ENCODE measurements at places on chromosomes 1 and 21.

DNA sequence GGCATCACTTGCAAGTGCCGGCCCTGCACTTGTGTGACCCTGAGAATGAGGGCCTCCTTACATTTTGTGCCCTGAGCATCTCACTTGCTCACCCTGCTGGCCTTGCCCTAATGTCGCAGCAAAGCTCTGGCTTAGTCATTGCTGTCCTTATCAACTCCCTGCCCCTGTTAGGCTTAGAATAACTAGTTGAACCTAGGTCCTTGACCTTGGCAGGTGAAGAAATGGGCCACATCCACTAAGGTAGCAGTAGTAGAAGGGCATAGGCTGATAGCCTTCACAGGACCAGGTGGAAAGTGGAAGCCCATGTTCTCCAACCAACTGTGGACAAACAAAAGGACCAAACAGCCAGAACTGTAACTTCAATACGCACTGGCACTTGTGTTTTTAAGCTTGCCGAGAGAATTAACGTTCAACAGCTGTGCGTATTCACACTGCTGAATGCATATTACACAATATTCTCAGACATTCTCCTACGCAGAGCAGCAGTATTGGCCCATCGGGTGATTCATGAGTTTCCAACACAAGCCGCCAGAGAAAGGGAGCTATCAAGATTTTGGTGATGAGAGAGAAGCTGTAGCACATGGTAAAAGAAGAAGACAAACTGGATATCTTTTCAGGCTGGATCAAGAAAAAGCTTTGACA lies 27.7 kb upstream of the PTGFRN start:
- DNase-seq: peak; percentile 42

GRCh38 chr1:16009678-16010077 lies 5.6 kb downstream of the SRARP start:
- DNase-seq: peak; percentile 25

GRCh38 chr1:170041423-170042192 lies 32.9 kb downstream of the KIFAP3 start:
- DNase-seq: no peak

- no peak for DNase-seq
Observed at GRCh38 chr1:21623410-21623961, 45.7 kb downstream of the RAP1GAP start.

GRCh38 chr21:39021478-39021832 lies 161.8 kb downstream of the PSMG1 start:
- no peak for DNase-seq

DNA sequence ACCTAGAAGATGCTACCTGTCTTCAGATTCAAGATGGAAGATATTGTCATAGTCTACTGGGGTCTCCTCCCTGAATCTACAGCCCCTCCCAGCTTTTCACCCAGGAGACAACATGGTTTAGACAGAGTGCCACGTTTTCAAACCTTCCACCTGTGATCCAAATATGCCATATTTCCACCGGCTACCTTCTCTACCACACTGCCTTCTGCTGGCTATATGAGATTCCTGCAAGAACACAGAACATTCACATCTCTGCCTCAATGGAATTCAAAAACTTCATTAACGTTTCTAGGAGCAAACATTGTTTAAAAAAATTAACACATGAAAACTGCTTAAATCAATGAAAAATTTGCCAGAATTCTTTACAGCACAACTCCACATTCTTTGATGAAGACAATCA lies 12.9 kb upstream of the LELP1 start:
- no peak for DNase-seq

DNA sequence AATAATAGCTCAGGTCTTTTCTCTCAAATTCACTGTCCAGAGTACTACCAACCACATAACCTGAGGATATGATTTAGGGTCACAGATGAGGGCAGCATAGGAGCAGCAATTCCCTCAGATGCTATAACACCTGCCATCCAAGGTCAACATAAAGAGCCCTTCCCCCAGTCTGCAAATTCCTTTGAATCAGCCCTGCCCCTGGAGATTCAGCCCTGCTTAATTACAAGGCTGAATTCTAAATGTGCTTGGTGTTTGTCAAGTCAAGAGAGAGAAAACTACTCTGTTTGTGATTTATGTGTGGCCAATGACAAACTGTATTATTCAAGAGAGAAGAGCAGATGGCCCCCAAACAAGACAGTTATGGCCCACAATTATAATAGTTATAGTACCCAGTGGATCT lies 195.7 kb upstream of the ADGRL2 start:
- no peak for DNase-seq

DNA sequence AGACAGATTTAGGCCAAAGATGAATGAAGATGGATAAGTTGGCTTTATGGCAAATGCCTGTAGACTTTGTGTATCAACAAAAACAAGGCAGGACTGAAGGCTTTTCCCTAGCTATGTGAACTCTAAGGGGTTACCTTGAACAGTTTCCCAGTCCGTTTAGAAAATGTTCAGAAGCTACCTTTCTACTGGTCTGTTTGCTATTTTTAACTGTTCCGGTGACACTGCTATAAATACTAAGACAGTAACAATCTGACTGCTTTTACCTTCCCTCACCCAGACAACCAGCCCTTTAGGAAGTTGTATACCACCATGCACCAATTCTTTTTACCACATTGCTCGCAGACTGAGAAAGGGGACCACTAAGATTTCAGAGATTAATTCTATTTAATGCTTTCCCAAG lies 102.2 kb downstream of the PHTF1 start:
- no peak for DNase-seq

GRCh38 chr21:32559006-32559610 lies 26.2 kb downstream of the TCP10L start:
- no peak for DNase-seq

GRCh38 chr1:223551610-223552009 lies 113.9 kb downstream of the CAPN8 start:
- DNase-seq: no peak

DNA sequence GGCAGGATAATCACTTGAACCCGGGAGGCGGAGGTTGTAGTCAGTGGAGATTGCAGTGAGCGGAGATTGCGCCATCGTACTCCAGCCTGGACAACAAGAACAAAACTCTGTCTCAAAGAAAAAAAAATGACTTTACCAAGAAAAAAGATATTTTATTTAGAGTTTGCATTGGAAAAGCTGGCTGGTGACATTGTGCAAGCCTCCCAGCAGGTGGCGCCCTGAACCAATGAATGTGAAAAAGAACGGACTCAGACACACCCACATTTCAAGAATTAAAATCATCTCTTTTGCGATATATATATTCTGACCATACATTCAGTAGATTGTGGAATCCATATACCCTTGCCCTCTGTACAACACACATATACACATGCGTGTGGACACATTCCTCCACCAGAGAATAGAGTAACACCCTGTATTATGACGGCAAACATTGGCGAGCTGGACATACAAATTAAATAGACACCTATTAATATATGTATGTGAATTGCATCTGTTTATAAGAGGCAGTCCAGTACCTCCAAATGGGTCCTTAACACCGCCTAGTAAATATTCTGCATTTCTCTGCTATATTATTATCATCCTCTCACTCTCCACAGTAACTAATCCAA lies 39.0 kb upstream of the CADM3 start:
- DNase-seq: peak; percentile 46

- no peak for DNase-seq
Observed at GRCh38 chr1:62306065-62306464, 13.2 kb downstream of the KANK4 start.

- DNase-seq: no peak
Observed at GRCh38 chr1:238951809-238952208, 434.6 kb upstream of the CHRM3 start.

GRCh38 chr1:108504447-108504846 lies 54.3 kb downstream of the NBPF6 start:
- no peak for DNase-seq

GRCh38 chr1:201486187-201486586 lies 17.2 kb upstream of the PHLDA3 start:
- DNase-seq: no peak

- DNase-seq: no peak
Observed at GRCh38 chr1:206442101-206442500, 28.2 kb upstream of the IKBKE start.

- DNase-seq: no peak
Observed at GRCh38 chr1:17828991-17829390, 73.9 kb downstream of the ACTL8 start.

DNA sequence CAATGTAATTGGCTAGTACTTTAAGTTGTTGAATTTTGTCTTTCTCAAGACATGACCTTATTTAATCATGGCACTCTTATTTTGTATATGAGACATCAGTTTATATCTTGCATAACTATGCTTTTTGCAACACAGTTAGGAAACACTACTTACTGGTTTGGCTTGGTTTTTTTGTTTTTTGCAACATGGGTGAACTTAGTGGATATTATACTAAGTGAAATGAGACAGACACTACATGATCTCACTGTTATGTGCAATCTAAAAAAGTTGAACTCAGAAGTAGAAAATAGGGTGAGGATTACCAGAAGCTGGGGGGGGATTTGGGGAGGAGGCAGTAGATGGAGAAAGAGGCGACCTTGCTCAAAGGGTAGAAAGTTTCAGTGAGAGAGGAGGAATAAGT lies 132.1 kb downstream of the PLA2G4A start:
- DNase-seq: no peak

- no peak for DNase-seq
Observed at GRCh38 chr1:246219508-246220030, 287.5 kb downstream of the SMYD3 start.

DNA sequence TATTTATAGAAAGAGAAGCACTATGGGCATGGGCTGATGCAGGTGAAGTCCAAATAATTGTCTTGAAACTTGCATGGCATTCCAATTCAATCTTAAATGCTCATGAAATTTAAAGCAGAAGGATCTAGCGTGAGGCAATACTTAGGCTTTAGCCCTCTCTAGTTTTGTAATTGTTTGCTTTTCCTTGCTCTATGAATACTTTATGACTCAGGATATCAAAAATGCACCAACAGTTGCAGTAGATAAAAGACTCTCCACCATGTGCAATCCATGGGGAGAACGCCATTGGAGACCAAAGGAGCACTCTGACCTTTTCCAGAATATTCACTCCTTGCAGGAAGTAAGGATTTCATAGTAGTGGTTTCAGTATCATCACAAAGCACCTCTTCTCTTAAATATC lies 436.4 kb downstream of the LRRIQ3 start:
- DNase-seq: no peak

- DNase-seq: no peak
Observed at GRCh38 chr21:28604946-28605537, 387.6 kb downstream of the LTN1 start.

DNA sequence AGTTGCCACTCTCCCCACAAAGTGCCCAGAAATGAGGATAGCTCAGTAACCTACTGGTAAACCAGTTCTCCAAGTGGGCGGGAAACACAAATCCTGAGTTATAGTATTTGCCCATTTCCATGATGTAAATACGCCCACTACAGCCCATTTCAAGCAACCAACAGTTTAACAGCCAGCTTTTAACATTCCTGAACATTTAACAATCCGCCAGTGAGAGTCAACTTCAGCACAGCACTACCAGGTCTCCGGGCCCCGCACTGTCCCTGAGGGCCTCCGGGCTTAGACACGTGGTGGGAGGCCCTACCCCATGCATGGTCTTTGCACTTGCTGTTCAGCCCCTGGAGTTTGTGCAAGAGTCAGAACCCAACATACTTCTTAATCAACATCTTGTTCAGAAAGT lies 132.0 kb upstream of the CTTNBP2NL start:
- DNase-seq: no peak

DNA sequence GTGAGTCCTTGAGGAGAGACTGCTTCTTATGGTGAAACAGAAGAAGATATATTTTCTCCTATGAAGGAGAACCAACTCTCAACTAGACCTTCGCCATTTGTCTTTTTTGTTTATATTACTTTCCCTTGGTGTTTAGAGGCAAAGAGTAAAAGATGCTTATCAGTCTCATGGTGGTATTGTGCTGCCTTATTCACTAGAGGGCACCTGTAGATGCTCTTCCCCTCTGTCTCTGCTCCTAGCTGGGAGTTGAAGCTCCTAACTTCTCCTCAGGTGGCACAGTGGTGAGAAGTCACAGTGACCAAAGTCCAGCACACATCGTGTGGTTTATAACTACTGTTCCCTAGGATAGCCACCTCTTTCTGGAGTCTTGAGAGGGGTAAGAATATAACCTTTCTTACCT lies 1359.6 kb downstream of the PLA2G4A start:
- DNase-seq: no peak

DNA sequence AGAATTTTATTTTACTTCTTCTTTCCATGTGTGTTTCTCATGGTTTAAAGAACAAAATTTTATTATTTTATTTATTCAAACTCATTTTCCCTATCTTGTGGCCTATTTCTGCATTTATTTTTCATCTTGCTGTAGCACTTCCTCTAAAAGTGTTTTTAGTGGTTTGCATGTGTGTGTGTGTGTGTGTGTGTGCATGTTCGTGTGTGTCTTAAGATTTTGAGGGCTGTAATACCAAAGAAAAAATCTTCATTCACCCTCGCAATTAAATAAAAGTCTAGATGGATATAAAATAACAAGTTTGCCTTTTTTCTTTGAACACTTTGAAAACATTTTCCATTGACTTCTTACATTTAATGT lies 24.6 kb upstream of the FCRL3 start:
- DNase-seq: no peak

- no peak for DNase-seq
Observed at GRCh38 chr1:221706876-221707582, 34.9 kb downstream of the DUSP10 start.

GRCh38 chr1:74933500-74933899 lies 200.5 kb downstream of the TYW3 start:
- no peak for DNase-seq

GRCh38 chr1:19450811-19451515 lies 34.4 kb downstream of the CAPZB start:
- DNase-seq: no peak

DNA sequence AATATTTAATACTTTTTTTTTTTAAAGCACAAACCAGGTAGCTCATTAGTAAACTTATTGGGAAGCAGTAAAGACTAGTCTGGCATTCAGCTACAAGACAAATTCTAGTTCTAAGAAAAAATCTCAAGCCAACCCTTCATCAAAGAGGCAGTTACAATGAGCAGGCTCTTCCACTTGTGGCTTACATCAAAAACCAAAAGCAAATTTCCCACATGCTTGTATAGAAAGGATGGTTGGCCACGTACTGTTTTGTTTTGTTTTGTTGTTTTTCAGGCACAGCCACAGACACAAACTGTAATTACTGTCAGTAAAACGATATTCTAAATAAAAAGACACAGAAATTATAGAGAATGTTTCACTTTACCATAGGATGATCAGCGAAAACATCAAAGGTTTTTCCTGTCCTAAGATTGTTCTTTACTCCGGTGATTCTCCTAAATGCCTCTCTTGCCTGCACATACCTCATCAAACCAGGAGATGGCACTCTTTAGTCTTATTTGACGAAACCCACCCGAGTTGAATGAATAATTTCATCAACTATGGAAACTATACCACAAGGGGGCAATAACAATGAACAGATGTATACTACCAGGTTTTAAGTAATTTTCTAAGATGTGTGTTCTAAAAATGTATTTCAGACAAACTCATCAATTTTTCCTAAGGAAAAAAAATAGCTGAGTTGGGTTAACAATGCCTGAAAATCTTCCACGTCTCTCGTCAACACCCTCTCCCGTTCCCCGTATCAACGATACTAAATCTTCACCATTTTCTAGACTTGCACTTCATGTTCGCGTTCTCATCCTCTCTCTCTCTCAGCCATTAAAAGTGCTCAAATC lies 26.9 kb downstream of the RPL5 start:
- DNase-seq: no peak

GRCh38 chr1:180382326-180383115 lies 119.9 kb downstream of the ACBD6 start:
- no peak for DNase-seq

GRCh38 chr1:39337067-39337466 lies 132.6 kb downstream of the MACF1 start:
- DNase-seq: no peak
